ENCODE measurements at places on chromosomes 11 and 22. TPM values are rescaled to one million over a fixed set of nuclear protein-coding genes. Genes with fewer than 3 reads are reported as not detected.

Gene PLAAT5
- total RNA-seq = 7.2 TPM

Gene DUSP8
- total RNA-seq = 10.9 TPM

Gene CRYBA4
- total RNA-seq = not detected

GRCh38 chr22:22535662-22536061 lies 15.6 kb upstream of the ZNF280A start:
- no peak for DNase-seq

DNA sequence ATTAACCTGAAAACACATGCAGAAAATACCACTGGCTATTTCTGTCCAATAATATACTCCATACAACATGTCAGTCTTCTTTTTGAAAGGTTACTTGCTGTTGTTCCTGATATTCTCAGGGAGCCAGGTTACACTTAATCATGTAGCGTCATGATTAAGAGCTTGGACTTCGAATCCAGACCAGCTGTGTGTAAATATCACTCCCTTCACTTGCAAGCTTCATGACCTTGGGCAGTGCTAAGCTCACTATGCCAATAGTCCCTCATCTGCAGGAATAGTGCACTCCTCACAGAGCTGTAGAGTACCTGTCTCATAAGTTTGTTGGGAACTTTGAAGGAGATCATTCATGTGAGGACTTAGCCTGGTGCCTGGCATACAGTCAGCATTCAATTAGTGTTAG lies 1.9 kb downstream of the HTR3B start:
- DNase-seq = no peak

Gene AIFM3
- total RNA-seq = 9.4 TPM

- DNase-seq = no peak
Observed at GRCh38 chr11:48005831-48006270, 25.5 kb downstream of the PTPRJ start.

DNA sequence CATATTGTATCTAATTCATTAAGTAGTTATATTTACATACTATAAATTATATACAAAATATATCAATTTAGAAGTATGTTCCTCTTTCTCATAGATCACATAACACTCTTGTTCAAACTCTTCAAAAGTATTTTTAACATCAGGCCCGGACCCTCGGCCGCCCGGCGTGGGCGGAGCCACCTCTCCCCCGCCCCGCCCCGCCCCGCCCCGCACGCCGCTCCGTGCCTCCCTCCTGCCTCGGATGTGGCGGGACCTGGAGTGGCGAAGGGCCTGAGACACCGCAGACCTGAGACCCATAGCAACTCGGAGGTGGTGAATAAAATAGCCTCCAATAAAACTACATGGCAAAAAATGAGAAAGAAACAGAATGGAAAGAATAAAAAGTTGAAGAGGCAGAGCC lies 105.9 kb upstream of the BDNF start:
- DNase-seq = peak; percentile 64

Gene TEAD1
- 83.9 TPM for total RNA-seq

DNA sequence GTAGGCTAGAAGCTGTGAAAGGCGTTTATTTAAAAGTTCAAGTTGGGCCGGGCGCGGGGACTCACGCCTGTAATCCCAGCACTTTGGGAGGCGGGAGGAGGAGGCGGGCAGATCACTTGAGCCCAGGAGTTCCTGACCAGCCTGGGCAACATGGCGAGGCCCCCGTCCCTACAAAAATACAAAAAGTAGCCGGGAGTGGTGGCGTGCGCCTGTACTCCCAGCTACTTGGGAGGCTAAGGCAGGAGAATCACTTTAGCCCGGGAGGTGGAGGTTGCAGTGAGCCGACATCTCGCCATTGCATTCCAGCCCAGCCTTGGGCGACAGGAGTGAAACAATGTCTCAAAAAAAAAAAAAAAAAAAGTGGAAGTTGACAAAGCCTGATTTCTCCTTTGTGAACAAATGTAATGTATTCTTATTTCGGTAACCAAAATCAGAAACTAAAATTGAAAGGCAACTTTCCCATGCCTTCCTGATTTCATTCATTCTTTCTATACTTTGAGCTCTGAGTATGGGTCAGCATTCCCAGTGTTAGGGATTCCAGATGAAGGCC lies 825 bp downstream of the PTPMT1 start:
- DNase-seq = no peak

Gene SLC22A6
- not detected for total RNA-seq

- DNase-seq = no peak
Observed at GRCh38 chr11:1864831-1865665, 12.2 kb downstream of the LSP1 start.

Gene UBASH3B
- 34.6 TPM for total RNA-seq

DNA sequence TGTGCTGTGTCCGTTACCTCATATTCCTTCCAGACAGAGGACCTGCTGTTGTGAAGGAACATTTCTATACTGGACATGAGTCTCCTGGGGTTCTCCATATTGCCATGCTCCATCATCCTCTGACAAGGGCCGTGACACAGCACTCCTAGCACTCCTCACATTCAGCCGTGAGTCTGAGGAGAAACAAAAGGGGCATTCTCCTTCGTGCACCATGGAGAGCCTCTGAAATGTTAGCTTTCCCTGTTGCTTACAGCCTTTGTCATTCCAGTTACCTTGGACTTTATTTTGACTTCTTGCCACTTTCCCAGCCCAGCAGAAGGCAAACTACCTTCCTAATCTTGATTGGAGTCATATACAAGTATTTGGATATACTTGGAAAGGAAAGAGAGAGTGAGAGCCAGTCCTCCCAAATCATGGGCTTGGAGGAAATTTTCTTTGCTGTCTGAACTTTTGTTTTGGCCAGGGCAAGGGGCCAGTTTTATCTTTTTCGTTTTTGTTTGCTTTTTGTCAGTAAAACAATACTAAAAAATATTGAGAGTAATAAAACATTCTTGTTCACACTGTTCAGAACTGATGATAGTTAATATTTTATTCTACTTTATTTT lies 29.1 kb upstream of the TECTA start:
- DNase-seq = no peak

Gene DERL3
- 6.8 TPM for total RNA-seq

Gene CADM1
- total RNA-seq = 149 TPM

Gene GRIK4
- 0.30 TPM for total RNA-seq

DNA sequence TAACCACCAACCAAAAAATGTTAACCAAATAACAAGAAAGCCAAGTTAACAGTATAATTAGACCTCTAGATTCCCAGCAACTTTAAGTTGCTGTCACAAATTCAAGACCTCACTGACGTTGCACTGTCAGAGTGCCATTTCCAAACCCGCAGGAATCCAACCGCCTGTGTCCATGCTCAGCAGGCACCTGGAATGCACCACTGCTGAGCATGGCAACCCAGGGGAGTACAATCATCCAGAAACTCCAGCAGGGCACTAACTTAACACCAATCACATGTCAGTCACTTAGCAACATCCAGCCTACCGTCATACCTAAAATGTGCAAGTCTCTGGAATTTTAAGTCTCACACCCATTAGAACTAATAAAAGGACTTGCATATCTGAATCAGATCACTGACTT lies 48.8 kb downstream of the SMCO4 start:
- DNase-seq = no peak

Gene ZBTB16
- total RNA-seq = 133 TPM

DNA sequence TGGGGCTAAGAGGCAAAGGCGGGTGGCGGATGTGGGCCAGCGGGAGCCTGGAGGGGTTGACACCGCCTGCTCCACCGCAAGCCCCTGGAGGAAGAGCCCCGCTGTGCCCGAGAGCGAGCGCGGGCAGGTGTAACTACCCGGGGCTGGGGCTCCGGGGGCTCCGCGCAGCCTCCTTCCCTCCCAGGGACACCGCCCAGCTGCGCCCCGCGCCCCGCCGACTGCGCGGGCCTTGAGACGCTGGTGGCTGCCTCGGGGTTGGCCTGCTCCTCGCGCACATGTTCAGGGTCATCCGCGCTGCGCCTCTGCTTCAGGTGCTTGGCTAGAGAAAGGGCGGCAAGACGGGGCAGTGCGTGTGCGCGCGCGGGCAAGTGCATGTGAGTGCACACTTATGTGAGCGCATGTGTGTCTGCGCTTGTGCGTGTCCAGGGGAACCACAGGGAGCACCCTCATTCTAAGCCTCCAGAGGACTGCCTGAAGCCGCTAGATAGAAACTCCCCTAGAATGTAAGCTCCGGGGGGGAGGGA lies 197.5 kb upstream of the TMEM45B start:
- DNase-seq = no peak

DNA sequence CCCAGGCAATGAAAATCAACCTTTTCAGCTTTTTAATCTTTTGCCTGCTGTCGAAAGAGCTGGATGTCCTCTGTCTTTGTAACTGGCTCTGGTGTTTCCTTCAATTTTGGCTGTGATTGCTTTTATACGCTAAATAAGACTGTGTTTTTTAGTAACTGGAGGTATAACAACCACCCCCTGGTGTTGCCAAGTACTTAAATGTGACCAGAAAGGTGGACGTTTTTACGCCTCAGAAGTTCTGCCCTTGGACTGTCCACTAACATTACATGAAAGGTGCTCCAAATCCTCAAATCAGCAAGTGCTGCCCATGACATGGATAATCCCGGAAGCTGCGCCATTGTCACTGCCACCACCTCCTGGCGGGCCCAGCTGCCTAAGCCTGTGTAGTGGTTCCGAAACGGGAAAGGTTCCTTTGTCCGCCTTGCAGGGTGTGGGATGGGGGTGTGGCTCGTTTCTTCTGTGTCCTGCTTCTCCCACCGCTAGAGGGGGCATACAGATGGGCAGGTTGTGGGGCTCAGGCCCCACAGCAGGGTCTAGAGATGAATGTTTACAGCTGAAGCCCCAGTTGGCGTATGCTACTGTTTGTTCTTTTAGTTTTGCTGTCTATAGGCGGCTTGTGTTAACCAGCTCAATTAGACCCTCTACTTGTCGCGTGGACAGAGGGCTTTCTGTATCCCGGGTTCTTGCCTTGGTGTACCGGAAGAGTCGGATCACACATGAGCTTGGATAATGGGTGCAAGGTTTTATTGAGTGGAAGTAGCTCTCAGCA lies 82.2 kb upstream of the SEPTIN5 start:
- no peak for DNase-seq

GRCh38 chr11:15761235-15761634 lies 595.1 kb downstream of the SOX6 start:
- DNase-seq = no peak

- no peak for DNase-seq
Observed at GRCh38 chr11:62905927-62906531, 15.1 kb downstream of the CHRM1 start.

DNA sequence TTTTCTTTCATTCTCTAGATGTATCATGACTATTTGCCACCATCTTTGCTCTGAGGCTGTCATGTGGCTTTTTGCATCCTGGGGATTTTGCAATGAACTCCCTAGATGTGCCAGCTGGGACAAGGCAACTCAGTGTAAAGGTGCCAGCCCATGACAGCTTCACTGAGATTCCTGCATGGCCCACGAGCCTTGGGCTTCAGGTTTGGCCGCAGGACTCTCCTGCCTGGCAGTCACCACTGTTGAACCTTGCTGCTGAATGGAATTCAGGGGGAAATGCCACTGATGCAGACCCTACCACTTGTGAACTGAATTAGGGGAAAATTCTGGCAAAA lies 385.2 kb downstream of the SOX6 start:
- no peak for DNase-seq

- no peak for DNase-seq
Observed at GRCh38 chr11:45017329-45017728, 66.6 kb upstream of the TP53I11 start.

DNA sequence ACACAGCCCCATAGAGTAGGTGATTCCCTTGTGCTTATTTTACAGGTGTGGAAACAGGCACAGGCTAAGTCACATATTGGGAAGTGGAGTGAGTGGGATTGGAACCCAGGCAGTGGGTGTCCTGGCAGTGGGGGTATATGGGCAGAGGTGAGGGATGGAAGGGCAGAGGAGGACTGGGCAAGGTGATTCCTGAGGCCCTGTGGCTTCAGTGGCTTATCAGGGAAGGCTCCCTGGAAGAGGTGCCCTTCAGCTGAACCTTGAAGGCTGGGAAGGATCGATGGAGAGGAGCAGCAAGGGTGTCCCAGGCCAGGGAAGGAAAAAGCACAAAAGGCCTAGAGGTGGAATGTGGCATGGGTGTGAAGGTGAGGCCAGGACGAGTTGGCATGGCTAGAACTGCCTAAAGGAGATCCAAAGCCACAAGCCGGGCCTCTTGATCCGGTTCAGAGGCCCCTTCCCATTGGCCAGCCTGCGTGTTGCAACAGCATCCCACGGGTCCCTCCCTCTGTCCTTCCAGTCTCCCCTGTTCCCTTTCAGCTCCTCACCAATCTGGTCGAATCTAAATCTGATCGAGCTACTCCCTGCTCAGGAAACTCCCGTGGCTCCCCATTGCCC lies 41.7 kb downstream of the MCM5 start:
- no peak for DNase-seq

All from upper lobe of left lung (tissue), 6 donors.